ENCODE measurements at places on chromosomes 6 and 20. TPM values are rescaled to one million over a fixed set of nuclear protein-coding genes. Genes with fewer than 3 reads are reported as not detected.

BPI gene
- 0.09 TPM for polyA plus RNA-seq

C20orf144 gene
- polyA plus RNA-seq: not detected

GRCh38 chr6:126718600-126719327 lies 378.8 kb downstream of the CENPW start:
- H3K4me1 ChIP-seq: peaks cover 13% of the 10 kb centered on the region
- H3K27ac ChIP-seq: no peak overlapping the region
- no peaks in the 10 kb centered on the region for H3K27me3 ChIP-seq
- no peaks in the 10 kb centered on the region for H3K36me3 ChIP-seq
- no peak for DNase-seq

GRCh38 chr6:87700397-87701343 lies 1.4 kb downstream of the AKIRIN2 start:
- H3K4me3 ChIP-seq: peak overlapping the region; percentile 82
- H3K4me1 ChIP-seq: peaks cover 28% of the 10 kb centered on the region
- H3K27me3 ChIP-seq: no peaks in the 10 kb centered on the region
- no peaks in the 10 kb centered on the region for H3K36me3 ChIP-seq

DNA sequence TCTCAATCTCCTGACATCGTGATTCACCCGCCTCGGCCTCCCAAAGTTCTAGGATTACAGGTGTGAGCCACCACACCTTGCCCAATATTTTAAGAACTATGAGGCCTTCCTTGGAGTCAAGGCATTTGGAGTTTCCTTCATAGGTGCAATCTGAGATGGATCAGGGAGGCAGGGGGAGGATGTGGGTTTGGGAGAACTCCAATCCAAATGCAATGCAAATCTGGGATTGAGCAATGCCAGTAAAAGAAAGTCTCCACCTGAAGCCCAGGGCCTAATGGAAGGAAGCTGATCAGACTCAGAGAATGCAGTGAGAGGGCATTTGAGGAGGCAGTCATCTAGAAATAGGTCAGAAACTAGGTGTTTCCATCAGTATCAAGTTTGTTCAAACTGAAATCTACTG lies 21.2 kb downstream of the RSPH3 start:
- H3K4me1 ChIP-seq: no peaks in the 10 kb centered on the region
- H3K27ac ChIP-seq: no peak overlapping the region
- peaks cover 22% of the 10 kb centered on the region for H3K36me3 ChIP-seq
- no peaks in the 10 kb centered on the region for H3K27me3 ChIP-seq
- no peak overlapping the region for H3K4me3 ChIP-seq

GRCh38 chr20:45485388-45485787 lies 15.8 kb downstream of the WFDC2 start:
- no peak for DNase-seq
- no peaks in the 10 kb centered on the region for H3K4me1 ChIP-seq
- no peaks in the 10 kb centered on the region for H3K36me3 ChIP-seq

PNLDC1 gene
- not detected for polyA plus RNA-seq

TSHZ2 gene
- polyA plus RNA-seq: 1.2 TPM

CALHM5 gene
- 0.57 TPM for polyA plus RNA-seq

SLC35D3 gene
- 0.28 TPM for polyA plus RNA-seq

GRCh38 chr20:24678351-24679106 lies 209.1 kb downstream of the SYNDIG1 start:
- peak; percentile 34 for DNase-seq
- no peaks in the 10 kb centered on the region for H3K4me1 ChIP-seq
- H3K27me3 ChIP-seq: no peaks in the 10 kb centered on the region
- H3K4me3 ChIP-seq: no peak overlapping the region
- no peak overlapping the region for H3K27ac ChIP-seq

TP53TG5 gene
- 0.03 TPM for polyA plus RNA-seq

DNA sequence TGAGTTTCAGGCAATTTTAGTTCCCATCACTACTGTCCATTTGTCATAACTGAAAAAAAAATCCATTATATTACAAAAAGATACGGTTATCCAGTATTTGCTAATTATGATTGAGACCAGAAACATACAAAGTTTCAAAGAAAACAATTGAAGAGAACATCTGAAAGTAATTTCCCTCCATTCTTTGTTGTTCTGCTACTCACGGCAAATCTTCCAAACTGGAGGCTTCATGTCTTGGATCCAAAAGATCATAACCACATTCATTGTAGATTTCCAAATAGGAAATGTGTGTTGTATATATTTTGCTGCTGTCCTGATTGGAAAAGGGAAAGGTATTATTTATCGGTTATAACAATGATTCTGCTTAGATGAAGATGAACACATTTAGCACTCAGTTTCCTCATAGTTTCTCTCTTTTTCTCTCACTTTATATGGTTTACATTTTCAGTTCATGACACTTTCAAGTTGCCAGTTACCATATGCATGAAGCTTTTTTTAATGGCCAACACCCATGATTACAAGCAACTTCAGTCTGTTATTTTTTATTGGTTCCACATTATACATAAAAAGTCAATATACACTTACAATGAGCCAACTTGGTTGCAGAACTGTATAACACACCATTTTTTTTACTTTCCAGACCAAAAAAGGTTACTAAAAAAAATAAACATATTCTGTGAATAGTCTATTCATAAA lies 90.4 kb downstream of the KIF6 start:
- H3K27me3 ChIP-seq: no peaks in the 10 kb centered on the region
- H3K36me3 ChIP-seq: no peaks in the 10 kb centered on the region
- no peak overlapping the region for H3K4me3 ChIP-seq
- no peaks in the 10 kb centered on the region for H3K4me1 ChIP-seq
- no peak overlapping the region for H3K27ac ChIP-seq

DNA sequence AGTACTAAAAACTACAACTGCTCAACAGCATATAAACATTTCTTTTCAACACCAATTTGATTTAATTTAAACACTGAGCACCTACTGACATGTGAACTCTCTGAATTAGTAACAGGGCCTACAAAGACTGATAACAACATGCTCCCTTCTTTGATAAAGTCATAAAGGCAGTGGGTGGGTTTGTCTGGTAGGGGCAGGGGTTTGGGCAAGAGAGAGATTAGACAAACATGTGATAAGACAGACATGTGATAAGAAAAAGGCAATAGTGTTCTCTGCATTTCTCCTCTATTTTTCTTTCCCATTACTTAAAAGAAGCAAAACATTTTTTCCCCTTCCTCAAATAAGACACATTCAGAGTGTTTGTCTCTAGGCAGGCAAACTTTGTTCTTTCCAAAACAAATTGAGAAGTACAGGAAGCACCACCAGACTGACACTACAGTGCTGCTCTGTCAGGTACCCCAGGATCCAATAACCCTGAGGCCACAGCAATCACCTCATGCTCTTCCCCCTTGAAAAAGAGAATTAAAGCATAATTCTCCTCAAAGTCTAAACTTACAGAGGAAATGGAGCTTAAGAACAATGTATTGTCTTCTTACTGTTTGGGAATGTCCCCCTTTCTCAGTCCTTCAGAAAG lies 11.9 kb downstream of the C6orf52 start:
- no peaks in the 10 kb centered on the region for H3K4me1 ChIP-seq
- no peak for DNase-seq
- no peak overlapping the region for H3K27ac ChIP-seq
- no peaks in the 10 kb centered on the region for H3K36me3 ChIP-seq
- no peaks in the 10 kb centered on the region for H3K27me3 ChIP-seq
- H3K4me3 ChIP-seq: no peak overlapping the region

DNA sequence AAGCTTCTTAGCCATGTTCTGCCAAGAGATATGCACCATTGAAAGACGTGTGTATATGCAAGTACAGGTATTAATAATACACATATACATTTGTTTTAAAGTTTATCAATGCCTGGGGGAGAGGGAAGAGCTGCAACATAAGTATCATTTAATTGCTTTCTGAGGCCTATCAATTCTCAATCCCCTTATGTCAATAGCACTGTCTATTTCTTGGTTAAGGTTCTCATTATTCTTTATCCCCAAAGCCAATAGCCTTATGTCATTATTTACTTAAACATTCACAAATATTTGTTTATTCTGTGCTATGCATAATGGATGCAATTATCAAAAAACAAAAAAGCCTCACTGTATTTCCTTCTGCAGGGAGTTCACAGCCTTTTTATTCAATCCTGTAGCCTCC lies 350.3 kb upstream of the KCNQ5 start:
- no peak overlapping the region for H3K4me3 ChIP-seq
- no peak overlapping the region for H3K27ac ChIP-seq
- no peaks in the 10 kb centered on the region for H3K27me3 ChIP-seq
- no peak for DNase-seq

DNA sequence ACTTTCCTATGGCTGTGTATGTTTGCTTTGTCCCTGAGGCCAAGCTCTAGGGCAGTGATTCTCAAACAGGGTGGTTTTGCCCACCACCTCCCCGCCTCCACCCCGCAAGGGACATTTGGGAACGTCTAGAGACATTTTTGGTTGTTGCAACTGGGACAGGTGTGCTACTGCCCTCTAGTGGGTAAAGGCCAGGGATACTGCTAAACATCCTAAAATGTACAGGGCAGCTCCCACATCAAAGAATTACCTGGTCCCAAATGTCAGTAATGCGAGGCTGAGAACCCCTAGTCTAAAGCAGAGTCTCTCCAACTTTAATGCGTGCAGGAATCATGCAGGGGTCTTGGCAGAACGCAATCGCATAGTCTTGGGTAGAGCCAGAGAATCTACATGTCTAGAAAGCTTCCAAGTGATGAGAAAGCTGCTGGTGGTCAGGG lies 5.1 kb downstream of the KCNS1 start:
- no peak overlapping the region for H3K4me3 ChIP-seq
- H3K27me3 ChIP-seq: peaks cover 16% of the 10 kb centered on the region
- H3K4me1 ChIP-seq: peaks cover 11% of the 10 kb centered on the region
- no peak for DNase-seq
- H3K27ac ChIP-seq: no peak overlapping the region
- no peaks in the 10 kb centered on the region for H3K36me3 ChIP-seq

DNA sequence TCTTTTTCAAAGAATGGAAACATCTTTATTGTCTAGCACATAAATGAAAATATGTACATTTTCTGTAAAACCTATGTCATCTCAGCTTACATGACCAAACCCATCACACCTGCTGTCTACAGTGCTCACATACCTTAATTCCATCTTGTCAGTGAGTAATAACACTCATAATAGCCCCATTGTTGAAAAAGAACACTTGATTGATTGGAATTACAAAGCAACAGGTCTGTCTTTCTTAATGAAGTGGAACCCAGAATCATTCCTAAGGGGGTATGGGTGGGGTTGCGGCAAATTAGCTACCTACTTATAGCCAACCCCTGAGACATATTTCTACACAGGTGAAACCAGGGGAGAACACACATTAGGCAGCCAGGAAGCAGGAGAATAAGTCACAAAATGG lies 20.2 kb downstream of the ADGRF4 start:
- no peaks in the 10 kb centered on the region for H3K36me3 ChIP-seq
- H3K27ac ChIP-seq: no peak overlapping the region
- no peaks in the 10 kb centered on the region for H3K4me1 ChIP-seq
- no peak for DNase-seq
- no peaks in the 10 kb centered on the region for H3K27me3 ChIP-seq
- no peak overlapping the region for H3K4me3 ChIP-seq

PGC gene
- polyA plus RNA-seq: 0.07 TPM

C6orf15 gene
- not detected for polyA plus RNA-seq

TPD52L1 gene
- 8.1 TPM for polyA plus RNA-seq
